Activated naive CD4-positive, alpha-beta T cell treated with anti-CD3 and anti-CD28 coated beads for 36 hours (primary cell): ENCODE measurements at places on chromosomes 4 and X.

DNA sequence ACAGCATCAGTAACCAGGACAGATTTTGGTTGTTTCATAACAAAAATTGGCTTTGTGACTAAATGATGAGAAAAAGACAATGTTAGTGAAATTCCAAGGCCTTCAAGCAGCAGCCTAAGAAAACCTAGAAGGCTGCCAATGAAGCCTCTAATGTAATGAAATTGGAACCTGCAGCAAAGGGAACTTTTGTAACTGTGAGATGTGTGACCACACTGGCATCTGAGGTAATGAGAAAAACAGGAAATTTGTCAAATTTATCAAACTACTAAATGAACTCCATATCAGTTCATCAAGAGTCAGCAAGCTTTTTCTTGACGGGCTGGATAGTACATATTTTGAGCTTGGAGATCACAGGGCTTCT, 30.4 kb upstream of the EMCN start:
- DNase-seq, result no peak

GRCh38 chr4:132387060-132387459, 762.0 kb upstream of the PCDH10 start:
- no peak for DNase-seq

GRCh38 chr4:67549123-67549522, 3.8 kb upstream of the CENPC start:
- DNase-seq, result no peak

DNA sequence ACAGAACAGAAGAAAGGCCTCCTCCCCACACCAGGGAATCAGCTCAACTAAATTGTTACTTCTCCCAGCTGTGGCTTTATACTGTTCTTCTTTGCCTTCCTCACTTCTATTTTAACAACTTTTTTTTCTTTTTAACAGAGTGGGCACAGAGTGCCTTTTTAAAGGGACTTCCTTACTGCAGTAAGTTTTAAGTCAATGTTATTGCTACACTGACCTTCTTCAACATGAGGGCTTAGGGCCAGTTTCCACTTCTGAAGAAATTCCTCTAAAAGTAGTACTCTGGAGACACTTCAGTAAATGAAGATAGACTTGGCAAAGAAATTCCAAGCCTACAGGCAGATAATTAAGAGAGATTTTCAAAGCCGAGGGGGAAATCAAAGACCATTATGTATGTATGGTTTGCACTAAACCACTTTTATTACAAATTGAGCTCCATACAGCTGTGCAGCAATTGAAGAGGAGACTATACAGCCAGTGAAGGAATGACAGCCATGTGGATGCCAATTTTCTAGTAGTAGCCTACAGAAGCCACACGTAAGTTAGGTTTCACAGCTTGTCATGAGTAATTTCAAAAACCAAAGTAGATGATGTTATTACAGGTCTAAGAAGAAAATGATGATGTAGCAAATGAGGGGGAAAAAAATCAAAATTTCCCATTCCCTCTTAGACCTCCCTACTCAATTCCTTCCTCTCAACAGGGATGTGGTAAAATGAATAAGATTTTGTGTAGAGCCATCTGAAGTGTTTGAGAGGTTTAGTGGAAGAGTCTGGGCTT, 36.9 kb upstream of the RASGEF1B start:
- no peak for DNase-seq

DNA sequence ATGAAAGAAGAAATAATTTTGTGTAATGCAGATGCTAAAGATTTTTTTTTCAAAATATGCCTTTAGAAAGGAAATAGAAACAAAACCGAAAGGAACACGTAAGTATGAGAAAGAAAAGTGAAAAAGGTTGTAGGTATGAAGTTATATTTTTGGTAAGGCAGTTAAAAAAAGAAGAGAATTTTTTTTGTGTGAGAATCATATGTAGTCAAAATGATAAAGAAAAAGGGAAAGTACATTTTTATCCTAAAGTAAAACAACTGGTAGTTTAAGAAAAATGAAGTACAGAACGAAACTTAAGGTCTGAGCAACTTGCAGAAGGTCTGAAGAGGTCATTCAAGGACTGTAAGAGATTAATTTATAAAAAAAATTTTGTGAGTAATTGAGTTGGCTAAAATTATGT, 164.0 kb upstream of the TRAM1L1 start:
- no peak for DNase-seq

DNA sequence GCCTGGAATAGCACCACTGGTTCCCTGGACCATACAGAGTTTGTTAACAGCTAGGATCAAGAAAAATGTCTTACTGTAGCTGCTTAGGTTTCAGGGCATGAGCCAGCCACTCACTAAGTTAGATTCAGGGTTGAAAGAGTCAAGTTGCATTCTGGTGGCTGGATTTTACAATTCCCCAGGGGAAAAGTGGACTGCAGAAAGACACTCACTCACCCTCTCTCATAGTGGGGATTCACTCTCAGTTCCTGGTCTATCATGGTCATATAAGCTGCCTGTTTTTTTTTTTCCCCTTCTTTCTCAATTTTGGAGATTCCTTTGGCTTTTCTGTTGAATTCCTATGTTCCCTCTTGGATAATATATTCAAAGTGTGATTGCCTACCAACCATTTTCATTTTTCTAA, 744.2 kb upstream of the GRIA3 start:
- no peak for DNase-seq

GRCh38 chrX:122422547-122422946, 761.5 kb upstream of the GRIA3 start:
- no peak for DNase-seq

DNA sequence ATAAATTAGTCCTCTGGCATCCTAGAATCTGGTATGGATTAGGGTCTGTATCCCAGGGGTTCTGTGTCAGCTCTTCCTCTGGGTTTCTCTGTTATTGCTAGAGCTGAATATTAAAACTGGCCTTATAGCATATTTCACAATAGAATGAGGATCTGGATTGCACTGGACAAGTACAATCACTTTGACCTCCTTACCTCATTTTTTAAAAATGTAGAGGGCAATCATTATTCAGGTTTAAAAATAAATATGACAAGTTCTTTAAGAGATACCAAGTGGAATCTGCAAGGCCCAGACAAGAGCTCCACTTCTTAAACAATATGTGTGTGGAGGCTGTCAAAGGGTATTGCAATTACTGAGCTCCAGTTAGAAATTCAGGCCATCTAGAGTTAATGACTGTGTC, 1.4 kb downstream of the PALLD start:
- DNase-seq, result no peak

GRCh38 chrX:19204636-19205035, 82.4 kb upstream of the ADGRG2 start:
- no peak for DNase-seq
